ENCODE measurements at places on chromosomes 12 and 14.

- no peak for DNase-seq
Observed at GRCh38 chr12:98059659-98060343, 455.6 kb upstream of the TMPO start.

- DNase-seq: no peak
Observed at GRCh38 chr14:61683108-61683507, 12.2 kb upstream of the HIF1A start.

DNA sequence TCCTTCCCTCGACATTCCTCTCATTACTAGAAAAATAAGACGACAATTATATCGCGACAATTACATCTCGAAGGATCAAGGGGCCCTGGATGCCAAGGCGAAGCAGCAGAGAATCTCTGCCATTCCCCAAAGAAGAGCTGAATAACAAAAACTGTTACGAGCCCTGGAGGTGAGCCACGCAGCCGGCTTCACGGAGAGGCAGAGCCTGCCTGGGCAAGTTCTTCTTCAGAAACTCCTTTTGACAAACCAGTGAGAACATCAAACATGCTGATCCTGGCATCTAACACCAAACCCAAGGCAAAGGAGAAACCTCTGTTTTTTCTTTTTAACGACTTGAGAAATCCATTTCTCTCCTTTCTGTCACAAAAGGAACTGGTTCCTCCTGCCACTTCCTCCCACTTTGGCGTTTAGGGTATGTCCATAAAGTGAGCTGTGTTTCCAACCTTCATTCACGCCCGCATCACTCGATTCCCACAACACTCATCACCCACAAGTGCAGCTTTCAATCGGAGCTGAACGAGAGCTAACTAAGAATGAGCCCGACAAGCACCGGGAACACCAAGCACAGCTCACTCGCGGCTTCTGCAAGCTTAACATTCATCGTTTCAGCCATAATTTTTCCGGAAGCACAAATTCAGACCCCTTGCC lies 21.5 kb downstream of the CCDC88C start:
- peak; percentile 72 for DNase-seq

- DNase-seq: peak; percentile 9
Observed at GRCh38 chr14:72892103-72892878, 1.6 kb downstream of the DPF3 start.

GRCh38 chr12:83471341-83471740 lies 784.6 kb downstream of the TMTC2 start:
- DNase-seq: no peak

- DNase-seq: no peak
Observed at GRCh38 chr12:94799136-94799535, 148.8 kb upstream of the TMCC3 start.

DNA sequence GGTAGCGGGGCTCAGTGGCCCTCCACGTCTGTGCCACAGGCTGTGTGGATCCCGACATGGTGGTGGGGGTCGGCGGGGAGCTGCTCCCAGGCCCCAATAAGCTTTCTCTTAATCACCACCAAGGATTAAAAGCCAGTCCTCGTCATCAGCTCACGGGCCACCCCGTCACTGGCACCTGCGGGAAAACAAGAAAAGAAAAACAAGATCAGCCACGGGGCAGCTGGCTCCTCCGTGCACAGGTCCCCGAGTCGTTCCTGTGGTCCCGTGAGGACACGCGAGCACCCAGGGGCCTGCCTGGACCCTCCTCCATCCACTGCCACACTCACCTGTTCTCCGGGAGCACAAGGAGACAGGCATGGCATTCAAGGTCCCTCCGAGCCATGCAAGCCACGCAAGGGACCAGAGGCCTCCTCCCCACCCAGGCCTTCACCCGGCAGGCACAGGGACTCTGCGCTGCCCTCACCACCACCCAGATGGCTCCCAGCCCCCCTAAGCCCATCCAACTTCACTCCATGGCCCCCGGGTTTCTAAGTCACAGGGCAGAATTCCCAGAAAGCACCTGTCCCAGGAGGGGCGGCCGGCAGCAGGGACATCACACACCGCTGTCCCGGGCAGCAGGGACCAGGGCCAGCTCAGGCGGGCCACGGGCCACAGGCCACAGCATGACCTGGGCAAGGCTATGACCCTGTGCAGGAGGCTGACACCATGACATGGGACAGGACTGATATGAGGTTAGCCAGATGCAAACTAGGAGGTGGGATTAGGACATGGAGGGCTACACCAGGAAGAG lies 72.0 kb downstream of the NCOR2 start:
- no peak for DNase-seq

DNA sequence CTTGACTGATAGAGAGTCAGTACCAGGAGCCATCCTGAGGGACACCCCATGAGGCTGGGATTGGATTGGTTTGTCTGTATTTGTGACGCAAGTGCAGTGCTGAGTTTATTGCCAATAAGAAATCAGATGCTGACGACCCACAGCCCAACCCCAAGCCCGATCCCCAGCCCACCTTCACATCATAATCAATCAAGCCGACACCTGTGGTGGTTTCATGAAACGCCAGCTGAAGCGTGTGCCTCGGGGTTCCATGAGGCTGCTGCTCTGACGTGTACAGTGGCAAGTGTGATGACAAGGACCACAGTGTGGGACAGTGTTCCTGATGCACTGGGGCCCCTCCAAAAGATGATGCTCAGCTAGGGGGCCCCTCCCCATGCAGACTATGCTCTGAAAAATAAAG lies 62.1 kb upstream of the C14orf180 start:
- DNase-seq: no peak

DNA sequence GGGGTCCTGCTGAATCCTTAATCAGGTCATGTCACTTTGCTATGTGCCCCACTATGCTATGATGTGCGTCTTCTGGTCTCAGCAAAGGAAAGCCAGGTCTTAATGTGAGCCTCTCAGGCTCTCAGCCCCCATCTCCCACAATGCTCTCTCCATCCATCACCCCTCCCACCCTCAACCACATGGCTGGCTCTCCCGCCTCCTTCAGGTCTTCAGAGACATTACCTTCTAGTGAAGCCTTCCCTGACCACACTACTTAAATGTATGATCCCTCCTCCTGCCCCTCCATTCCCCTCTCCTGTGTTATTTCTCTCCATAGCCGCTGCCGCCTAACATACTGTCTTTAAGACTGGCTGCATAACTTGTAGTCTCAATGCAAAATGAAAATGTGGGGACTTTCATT lies 50.5 kb downstream of the KRT80 start:
- DNase-seq: no peak

DNA sequence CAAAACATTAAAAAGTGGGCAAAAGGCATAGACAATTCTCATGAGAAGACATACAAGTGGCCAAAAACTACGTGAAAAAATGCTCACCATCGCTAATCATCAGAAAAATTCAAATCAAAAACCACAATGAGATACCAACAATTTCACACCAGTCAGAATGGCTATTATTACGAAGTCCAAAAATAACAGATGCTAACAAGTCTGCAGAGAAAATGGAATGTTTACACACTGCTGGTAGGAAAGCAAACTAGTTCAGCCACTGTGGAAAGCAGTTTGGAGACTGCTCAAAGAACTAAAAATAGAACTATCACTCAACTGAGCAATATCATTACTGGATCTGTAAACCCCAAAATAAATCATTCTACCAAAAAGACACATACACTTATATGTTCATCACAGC lies 76.2 kb downstream of the PRKD1 start:
- DNase-seq: no peak

GRCh38 chr14:19878029-19878642 lies 3.2 kb downstream of the OR4K2 start:
- peak; percentile 48 for DNase-seq

DNA sequence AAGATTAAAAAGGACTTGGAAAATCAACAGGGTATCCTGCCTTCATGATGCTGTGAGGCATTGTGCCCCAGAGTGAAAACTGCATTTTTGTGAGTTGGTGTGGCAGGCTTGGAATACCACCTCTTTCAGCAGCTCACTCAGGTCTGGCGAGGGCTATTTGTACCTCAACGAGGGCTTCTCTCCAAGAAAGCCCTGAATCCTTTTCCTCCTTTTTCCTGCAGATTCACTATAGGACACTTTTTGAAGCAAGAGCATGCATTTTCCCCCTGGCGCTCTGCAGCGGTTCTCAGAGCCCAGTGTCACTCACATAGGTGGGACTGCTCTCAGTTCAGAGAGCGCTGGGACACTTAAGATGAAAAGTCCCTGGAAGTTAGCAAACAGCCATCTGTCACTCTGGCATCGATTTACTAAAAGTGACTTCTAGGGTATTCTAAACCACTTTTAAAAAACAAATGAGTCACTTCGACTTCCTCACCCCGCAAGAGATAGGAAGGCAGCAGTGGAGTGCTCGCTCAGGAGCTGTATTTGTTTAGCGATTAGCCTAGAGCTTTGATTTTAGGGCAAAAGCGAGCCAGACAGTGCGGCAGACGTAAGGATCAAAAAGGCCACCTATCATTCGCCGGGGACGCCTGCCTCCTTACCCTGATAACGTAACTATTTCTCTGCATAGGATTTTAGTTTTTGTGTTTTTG lies 782 bp upstream of the LGR5 start:
- DNase-seq: no peak

GRCh38 chr14:63523735-63524426 lies 19.3 kb downstream of the PPP2R5E start:
- no peak for DNase-seq

GRCh38 chr14:21120686-21121085 lies 19.8 kb downstream of the TMEM253 start:
- DNase-seq: no peak

- no peak for DNase-seq
Observed at GRCh38 chr14:32565256-32565655, 236.2 kb downstream of the AKAP6 start.

- no peak for DNase-seq
Observed at GRCh38 chr12:41556176-41556575, 368.1 kb downstream of the PDZRN4 start.

DNA sequence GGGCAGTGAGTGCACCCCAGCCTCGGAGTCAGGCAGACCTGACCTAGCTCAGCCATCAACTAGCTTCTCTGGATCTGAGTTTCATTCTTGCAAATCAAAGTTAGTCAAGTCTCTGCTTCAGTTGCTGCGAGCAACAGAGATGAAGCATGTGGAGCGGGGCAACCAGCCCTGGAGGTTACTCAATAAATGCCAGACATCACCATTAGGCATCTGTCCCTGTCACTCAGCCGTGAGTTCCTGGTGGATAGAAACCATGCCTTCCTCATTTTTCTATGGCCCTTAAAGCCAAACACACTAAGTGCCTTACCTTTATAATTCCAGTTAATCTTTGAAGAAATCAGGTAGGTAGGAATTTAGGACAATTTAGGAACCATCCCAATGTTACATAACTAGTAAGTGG lies 19.3 kb downstream of the RFX4 start:
- no peak for DNase-seq

GRCh38 chr12:128861226-128862016 lies 8.1 kb downstream of the GLT1D1 start:
- DNase-seq: no peak

DNA sequence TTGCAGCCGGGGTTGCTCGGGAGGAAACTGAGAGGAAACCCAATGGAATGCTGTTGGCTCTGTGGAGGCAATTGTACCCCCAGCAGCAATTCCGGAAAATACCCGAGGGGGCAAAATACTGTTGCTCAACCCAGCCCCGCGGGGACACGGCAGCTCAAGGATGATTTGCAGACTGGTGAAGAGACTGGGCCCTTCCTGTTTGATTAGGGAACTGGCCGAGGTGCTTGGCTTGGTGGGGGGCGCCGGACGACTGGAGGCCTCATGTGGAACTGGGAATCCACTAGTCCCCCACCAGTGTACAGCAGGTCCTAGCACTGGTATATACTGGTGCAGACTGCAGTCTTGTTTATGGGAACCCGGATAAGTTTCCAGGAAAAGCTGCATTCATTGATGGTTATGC lies 10.3 kb upstream of the RNASE12 start:
- DNase-seq: no peak

- DNase-seq: no peak
Observed at GRCh38 chr12:46354111-46354801, 18.3 kb downstream of the SLC38A2 start.

GRCh38 chr12:85519163-85519562 lies 239.1 kb downstream of the ALX1 start:
- DNase-seq: no peak

DNA sequence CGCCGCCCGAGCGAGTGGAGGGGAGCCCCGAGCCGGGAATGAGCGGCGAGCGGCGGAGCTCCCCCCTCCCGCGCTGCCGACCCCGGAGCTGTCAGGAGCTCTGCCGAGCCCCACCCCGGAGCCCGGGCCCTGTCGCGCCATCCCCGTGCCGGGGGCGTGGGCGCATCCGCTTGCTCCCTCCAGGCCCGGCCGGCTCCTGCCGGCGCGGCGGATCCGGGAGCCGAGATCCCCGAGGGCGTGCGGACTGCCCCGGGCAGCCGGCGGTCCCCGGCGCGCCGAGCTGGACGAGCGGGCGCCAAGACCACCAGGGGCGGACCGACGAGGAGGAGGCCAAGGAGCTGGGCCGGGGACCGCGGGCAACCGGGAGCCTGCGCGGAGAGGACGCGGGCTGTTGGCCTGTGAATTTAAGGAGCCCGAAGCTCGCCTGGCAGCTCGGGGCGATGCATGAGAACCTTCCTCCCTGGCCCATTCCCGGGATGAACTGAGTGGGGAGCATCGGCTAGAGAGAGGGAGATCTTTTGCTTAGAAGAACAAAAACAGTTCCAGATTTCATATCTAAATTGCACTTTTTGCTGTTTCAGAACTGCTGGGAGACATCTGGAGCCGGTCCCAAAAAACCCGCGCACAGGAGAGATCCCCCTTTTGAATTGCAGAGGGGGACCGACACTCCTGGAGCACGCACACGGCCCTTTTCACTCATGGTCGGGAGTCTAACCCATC lies 2.0 kb downstream of the PTHLH start:
- peak; percentile 33 for DNase-seq

DNA sequence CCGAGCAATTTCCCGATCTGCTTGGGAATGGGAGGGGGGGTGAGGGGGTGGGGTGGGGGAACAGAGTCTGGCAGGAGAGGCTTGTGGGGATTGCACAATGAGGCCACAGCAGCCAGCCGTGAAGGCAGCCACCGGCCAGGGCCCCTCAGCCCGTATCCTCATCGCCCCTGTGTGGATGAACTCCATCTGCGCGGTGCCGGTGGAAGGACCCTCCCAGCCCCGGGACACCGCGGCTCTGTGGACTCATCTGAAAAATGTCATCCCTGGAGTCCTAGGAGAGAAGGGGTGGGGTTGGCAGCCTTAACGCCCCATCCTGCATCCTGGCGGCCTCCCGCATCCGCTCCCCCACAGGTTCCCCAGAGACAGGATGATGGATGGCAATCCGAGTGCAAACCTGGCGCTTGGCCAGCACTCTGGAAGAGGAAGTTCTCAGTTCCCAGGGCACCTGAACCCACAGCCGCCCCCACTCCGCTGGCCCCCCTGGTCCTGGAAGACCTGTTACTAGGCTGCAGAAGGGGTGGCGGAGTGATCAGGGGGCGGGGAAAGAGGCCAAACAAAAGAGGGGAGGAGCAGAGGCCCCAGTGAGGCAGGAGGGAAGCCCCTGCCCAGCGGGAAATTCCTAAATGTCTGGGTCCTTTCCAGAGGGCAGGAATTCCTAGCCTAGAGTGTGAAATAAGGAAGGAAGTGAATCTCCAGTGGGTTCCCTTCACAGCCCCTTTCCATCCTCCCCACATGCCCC lies 1.2 kb upstream of the TNFAIP2 start:
- peak; percentile 93 for DNase-seq

DNA sequence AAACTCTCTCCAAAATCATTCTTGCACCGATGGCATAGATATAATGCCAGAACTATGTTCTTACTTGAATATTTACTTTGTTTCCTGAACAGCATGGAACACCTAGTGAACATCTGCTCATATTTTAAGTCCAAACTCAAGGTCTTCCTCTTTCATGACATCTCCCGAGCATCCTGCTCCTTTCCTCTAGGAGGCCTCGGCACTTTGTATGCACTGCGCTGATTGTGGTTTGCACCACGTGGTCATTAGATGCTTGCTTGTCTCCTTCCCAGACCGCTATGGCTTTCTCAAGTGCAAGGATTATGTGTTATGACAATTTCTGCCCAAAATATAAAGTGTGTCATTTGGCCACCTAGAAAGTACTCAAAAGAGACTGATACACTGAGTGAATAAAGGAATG lies 912.0 kb downstream of the GALC start:
- no peak for DNase-seq

Measured in suppressor macrophage treated with lipopolysaccharide for 1 hour (primary cell).